Fibroblast of upper back skin (primary cell): ENCODE measurements at places on chromosomes 13 and 19.
A peak's percentile ranks its signal among the peaks of the same experiment; 100 is the strongest.

DNA sequence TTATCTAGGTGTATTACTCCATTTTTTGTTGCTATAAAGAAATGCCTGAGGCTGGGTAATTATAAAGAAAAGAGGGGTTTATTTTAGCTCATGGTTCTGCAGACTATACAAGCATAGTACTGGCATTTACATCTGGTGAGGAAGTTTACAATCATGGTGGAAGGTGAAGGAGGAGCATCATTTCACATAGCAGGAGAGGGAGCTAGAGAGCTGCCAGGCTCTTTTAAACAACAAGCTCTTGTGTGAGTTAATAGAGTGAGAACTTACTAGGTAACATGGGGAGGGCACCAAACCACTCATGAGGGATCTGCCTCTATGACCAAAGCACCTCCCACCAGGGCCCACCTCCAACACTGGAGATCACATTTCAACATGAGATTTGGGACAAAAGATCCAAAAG is 221.7 kb upstream of the GPC6 start:
- DNase-seq = peak; percentile 24

DNA sequence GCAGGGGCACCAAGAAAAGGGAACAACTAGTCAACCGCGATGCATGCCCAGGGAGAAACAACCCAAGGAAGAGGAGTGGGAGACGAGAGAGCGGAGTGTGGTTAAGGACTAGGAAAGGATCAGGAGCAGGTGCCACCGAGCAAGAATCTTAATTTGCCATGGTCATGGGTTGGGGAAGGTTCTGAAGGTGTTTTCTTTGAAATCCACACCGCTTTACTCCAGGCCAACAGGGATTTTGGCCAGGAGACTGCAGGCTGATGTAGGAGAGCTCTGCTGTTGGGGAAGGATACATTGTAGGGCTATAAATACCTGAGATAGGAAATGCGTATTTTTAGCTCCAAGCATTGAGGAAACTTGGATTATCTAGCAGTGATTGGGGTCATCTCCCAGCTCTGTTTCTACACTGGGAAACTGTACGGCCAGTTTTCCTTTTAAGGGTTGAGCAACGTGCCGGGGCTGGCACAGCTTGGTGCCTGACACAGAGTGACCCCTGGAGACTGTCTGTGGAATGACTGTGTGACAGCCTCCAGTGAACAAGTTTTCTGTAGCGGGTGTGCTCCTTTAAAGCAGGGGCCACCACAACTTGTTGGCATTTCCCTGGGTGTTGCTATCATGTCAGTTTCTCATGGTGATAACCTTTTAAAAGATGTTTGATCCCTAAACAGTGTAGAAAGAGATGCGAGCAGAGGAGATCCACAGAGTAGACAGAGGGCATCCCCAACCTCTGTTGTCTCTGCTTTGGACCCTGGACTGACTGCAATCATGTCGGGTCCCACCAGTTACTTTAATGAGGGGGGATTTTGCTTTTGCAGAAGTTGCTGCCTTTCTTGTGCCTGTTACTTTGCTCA is 34.3 kb downstream of the ZNF536 start:
- DNase-seq = peak; percentile 17

GRCh38 chr13:40640845-40641458 is 25.5 kb downstream of the FOXO1 start:
- no peak for DNase-seq

- no peak for DNase-seq
Measured at GRCh38 chr19:4052114-4052992, 14.3 kb downstream of the ZBTB7A start.

DNA sequence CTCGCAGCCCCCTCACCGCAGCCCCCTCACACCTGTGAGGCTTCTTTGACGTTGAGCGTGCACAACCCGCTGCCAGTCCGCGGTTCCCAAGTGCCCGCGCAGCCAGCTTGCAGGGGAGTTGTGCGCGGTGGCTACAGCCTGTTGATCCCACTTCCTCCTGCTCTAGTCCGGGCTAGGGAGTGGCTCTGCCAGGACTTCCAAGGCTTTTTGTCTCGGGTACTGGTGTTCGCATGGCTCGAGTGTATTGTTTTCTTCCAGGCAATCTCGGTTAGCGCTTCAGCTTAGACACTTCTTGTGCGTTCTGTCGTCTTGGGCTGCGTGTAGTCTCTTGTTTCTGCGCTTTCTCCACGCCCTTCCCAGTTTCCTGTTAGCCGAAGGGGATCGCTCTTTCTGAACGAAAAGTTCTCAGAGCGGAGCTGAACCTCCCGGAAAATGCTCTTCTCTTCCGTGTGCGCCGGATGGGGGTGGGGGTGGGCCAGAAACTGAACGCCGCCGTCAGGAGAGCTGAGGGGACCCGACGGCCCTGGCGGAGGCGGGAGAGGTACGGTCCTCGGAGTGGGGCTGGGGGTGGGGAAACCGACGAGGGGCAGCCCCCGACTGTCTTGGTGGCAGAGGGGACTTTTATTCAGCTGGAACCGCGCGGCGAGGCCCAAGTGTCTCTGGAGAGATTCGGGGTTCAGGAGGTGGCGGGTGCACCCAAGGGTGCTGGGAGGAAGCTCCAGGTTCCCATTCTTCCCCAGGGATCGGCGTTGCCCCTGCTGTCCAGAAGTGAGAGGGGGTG is 697 bp upstream of the DGKH start:
- DNase-seq = peak; percentile 62

DNA sequence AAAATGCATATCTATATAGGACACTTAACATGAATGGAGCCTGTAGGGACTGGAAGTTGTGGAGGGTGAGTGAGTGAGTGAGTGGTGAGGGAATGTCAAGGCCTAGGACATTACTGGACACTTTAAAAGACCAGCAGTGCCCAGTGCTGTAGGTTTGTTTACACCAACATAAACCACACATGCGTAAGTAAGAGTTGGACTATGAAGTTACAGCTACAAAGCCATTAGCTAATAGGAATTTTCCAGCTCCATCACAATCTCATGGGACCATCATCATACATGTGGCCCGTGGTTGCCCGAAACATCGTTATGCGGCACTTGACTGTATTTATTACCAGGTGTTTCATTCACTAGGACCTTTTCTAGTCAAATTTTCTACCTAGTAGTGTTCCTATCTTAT is 49.2 kb downstream of the LATS2 start:
- no peak for DNase-seq
